HFF-Myc (cell line): ENCODE measurements at places on chromosomes 2 and 18.
A peak's percentile ranks its signal among the peaks of the same experiment; 100 is the strongest.

DNA sequence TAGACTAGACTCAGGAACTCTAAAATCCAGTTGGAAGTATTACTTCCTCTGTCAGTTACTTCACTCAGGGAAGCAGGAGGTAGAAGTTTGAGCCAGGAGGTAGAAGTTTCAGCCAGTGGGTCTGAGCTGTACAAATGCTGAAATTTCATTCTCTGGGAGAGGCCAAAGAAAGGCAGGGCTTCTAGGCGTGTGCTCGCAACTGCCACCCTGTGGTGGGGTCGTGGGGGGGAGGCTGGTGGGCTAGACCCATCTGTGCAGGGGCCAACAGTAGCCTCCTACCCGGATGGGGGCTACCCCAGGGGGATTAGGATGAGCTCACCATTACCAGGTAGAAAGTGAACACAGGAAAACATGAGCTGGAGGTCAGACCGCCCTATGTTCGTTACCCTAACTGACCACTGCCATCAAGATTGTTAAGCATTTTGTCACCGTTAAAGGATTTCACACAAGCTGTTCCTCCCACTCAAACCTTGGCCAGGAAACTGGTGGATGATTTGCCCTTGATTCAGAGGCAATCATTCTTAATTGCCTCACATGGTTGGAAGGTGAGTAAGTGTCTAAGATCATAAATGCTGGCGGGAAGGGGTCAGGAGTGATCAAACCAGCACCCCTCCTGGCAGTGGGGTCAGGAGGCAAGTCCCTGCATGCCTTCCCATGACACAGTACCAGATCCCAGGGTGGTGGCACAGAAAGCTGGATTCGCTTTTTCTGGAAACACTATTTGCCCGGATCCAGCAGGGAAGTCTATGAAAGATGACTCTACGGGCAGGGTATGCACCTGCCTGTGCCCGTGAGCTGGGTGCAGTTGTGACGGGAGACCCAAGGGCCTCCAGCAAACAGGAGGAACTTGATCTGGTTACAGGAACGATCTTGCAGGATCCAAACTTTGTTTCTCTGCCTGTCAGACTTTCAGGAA is 5.2 kb upstream of the FHL2 start:
- DNase-seq, result no peak

- no peak for DNase-seq
Observed at GRCh38 chr2:75146606-75147332, 52.6 kb downstream of the TACR1 start.

- peak; percentile 70 for DNase-seq
Observed at GRCh38 chr2:113240150-113240914, 38.4 kb downstream of the PAX8 start.

GRCh38 chr2:219570194-219570923 is 980 bp downstream of the OBSL1 start:
- DNase-seq, result no peak

- no peak for DNase-seq
Observed at GRCh38 chr2:76169276-76170008, 458.7 kb upstream of the GCFC2 start.

DNA sequence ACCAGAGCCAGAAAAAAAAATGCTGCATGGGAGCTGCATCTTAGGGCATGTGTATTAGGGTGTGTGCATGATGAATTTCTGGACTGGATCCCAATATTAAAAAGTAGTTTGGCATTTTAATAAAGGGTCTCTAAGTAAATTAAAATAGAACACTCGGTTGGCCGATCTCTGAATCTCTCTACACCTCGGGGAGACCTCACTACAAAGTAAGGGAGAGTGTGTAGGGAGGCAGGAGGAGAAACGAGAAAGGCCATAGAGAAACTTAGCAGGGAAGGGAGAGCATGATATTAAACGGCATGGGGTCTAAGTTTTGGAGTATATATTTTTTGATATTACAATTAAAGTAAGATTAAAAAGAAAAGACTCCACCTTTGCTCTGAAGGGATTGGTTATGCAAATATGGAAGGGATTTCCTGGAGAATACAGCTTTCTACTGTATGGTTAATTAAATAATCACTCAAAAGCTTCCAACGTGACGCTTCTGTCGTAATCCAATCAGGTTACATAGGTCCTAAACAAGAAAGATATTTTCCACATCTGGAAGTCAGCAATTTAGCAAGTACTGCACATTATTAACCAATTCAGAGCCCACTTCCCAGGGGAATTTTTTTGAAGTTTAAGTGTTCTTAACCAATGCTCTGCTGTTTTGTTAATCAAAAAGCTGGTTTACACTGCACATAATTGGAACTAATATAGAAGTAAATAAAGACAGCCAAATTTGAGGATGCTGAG is 1.0 kb upstream of the ZEB2 start:
- no peak for DNase-seq

DNA sequence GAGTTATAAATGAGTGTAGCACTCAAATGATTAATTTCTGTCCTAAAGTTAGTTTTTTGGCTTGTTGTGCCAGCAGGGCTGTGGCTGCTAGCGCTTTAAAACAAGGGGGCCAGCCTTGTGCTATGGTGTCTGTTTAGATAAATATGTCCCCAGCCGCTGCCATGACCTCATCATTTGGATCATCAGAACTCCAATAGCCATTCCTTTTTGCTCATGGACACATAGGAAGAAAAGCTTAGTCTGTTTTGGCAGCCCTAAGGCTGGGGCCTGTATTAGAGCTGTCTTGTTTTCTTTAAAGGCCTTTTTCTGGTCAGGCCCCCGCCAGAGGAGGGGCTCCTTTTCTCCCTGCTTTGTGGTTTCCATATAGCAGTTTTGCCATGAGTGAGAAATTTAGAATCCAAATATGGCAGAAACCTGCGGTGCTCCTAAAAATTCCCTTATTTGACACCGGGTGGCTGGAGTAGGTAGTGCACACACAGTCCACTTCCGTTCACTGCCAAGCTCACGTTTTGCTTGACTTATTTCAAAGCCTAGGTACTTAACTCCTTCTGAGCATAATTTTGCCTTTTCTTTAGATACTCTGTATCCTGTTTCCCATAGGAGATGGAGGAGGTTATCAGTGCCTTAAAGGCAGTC is 60.4 kb upstream of the SLC35G4 start:
- no peak for DNase-seq

DNA sequence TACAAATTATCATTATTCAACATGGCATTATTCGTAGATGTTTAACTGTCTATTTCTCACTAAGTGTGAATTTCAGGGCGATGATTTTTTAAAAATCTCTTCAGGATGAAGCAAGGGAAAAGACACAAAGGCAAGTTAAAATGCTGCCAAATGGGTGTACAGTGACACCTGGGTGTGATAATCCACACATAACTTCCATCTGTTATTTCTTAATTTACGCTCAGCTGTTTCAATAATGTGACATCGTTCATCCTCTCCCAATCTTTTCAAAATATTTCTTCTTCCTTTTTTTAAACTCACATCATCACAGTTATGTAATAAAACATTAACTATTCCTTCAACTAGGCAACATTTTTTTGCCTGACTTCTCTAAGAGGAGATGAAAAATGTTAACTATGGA is 10.6 kb downstream of the PDE1A start:
- no peak for DNase-seq
